ENCODE measurements at places on chromosomes 3 and 15.
A peak's percentile ranks its signal among the peaks of the same experiment; 100 is the strongest.

DNA sequence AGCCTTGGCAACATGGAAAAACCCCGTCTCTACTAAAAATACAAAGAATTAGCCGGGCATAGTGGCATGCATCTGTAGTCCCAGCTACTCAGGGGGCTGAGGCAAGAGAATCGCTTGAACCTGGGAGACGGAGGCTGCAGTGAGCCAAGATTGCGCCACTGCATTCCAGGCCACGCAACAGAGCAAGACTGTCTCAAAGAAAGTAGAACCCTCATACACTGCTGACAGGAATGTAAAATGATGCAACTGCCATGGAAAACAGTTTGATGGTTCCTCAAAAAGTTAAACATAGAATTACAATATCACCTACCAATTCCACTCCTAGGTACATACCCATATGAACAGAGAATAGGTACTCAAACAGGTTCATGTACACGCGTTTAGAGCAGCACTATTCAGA is 158.9 kb downstream of the TBC1D5 start:
- no peak for DNase-seq

DNA sequence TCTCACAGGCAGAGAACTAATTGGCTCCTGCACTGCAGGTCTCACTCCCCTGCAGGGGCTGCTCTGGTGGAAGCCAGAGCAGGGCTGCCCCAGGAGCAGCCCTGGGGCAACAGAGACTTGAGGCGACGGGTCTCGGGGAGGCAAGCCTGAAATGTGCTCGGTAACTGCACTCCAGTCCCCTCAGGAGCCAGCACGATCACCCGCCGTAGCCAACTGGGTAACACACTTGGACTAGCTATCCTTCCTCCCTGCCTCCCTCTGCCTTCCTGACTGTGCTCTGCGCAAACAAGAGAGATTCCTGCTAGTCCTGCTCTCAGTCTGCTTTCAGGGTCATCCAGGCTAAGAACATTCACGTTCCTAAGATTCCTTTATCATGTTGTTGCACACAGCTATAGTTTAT is 140.7 kb upstream of the NSMCE3 start:
- DNase-seq = peak; percentile 5

GRCh38 chr3:189309400-189309975 is 137.7 kb downstream of the TPRG1 start:
- DNase-seq = peak; percentile 35

GRCh38 chr3:31246293-31247062 is 286.2 kb upstream of the STT3B start:
- DNase-seq = no peak

DNA sequence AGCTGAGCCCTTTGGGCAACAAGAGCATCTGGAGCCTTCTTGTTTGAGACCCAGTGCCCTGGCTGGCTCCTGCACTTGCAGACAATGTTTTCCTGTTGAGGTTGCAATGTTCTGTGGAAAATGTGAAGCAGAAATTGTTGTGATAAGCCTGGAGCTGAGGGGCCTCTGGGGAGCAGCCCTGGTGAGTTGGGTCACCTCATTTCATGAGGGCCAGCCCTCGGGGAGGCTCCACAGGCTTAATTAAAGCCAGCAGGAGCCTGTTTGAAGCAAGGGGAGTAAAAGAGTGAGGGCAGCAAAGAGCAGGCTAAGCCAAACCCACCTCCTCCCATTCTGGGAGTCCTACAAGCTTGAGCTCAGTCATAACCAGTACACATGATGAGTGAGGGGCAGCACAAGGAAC is 154.3 kb downstream of the ALDH1A2 start:
- peak; percentile 25 for DNase-seq

Measured in umbilical cord (tissue), 2 donors.